ENCODE measurements at places on chromosomes 2 and 18.
A peak's percentile ranks its signal among the peaks of the same experiment; 100 is the strongest.

- DNase-seq: no peak
Observed at GRCh38 chr2:49973436-49973835, 819.1 kb upstream of the FSHR start.

DNA sequence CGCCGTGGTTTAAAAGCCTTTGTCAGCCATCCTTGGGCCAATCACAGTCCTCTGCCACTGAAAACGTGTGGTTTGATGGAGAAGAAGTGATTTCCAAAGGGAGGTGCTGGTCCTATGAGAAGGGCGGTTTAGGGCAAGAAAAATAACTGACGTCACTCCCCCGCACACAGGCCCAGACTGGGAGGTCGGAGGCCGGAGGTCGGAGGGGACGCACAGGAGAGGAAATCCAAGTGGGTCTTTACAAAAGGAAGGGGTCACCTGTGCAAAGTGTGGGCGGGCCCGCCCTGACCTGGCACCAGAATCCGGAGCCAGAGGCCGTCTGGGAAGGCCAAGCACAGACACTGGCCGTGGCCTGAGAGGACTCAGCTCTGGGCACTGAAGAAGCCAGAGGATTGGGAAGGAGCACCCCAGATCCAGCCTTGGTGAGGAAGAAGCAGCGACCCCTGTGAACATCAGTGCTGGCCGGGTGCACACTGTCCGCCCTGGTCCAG, 18.0 kb upstream of the KCNG2 start:
- DNase-seq: no peak

- DNase-seq: peak; percentile 38
Observed at GRCh38 chr2:230160112-230160660, 59.6 kb downstream of the SP110 start.

GRCh38 chr18:2910261-2910660, 63.5 kb downstream of the EMILIN2 start:
- no peak for DNase-seq

DNA sequence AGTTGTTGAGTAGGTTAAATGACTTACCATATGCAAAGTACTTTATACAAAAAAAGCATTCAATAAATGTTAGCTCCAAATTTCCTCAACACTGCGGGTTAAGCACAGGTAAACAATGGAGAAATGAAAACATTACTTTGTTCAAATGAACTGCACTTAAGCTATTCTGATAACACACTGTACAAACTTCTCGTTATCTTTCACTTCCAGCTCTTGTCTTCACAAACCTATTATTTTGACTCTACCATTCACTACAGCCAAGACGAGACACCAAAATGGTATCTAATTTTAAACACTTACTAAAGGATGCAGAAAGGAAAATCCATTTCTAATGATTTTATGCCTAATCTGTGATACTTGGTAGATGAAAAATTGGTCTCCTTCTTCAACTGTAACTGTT, 43.8 kb downstream of the SLC40A1 start:
- DNase-seq: no peak

DNA sequence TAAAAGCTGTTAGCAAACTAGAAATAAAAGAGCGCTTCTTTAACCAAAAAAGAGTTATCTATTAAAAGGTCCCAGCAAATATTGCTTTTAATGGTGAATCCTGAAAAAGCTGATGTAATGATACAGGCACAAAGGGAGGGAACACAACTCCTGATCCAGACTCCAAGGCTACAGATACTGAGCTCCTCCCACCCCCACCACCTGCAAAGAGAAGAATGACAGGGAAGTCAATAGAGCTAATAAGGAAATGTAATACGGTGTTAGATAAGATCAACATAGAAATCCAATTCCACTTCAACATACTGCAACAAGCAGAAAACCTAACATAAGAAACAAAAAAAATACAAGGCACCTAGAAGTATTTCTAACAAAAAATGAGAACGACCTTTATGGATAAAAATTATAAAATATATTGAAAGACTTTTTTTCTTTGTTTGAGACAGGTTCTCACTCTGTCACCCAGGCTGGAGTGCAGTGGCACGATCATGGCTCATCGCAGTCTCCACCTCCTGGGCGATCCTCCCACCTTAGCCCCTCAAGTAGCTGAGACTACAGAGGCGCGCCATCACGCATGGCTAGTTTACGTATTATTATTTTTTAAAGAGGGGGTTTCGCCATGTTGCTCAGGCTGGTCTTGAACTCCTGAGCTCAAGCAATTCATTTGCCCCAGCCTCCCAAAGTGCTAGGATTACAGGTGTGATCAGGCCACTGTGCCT, 192.2 kb downstream of the HDAC4 start:
- DNase-seq: no peak

GRCh38 chr2:217049956-217050355, 190.1 kb upstream of the TNP1 start:
- DNase-seq: no peak

GRCh38 chr2:85804583-85804982, 50.8 kb downstream of the ATOH8 start:
- DNase-seq: no peak

- DNase-seq: no peak
Observed at GRCh38 chr2:68690851-68691250, 43.8 kb upstream of the ARHGAP25 start.

DNA sequence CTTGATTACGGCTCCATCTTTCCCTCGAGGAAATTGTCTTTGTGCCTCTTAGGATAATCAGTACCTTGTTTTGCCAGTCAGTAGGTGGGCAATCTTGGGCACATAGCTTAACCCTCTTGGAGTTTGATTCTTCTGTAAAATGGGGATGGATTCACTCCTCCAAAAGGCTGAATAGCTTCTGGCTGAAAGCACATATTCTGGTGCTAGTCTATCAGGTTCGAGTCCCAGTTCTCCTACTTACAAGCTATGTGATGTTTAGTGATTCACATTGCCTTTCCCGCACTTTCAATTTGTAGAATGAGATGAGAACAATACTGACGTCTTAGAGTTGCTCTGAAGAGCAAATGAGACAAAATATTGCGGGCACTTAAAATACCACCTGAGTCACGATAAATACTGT, 43.9 kb downstream of the ATIC start:
- no peak for DNase-seq

DNA sequence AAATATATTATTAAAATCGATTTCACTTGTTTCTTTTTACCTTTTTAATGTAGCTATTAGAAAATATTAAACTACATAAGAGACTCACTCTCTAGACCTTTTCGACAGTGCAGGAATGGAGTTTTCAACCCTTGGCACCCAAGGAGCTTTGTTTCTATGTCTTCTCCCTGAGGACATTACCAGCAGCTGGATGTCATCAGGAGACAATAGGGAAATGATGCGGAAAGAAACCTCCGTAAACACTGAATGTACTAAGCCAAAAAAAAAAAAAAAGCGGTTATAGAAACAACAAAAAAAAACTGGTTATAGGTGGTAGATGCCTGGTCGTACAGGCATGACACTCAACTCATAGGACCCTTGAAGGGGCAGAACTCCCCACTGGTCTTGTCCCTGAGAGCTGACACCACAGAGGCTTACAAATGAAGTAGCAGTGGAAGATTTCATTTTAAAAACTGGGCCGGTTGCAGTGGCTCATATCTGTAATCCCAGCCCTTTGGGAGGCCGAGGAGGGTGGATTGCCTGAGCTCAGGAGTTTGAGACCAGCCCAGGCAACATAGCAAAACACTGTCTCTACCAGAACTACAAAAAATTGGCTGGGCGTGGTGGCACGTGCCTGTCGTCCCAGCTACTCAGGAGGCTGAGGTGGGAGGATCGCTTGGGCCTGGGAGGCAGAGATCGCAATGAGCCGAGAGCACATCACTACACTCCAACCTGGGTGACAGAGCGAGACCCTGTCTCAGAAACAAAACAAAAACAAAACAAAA, 23.8 kb downstream of the THAP4 start:
- DNase-seq: no peak

DNA sequence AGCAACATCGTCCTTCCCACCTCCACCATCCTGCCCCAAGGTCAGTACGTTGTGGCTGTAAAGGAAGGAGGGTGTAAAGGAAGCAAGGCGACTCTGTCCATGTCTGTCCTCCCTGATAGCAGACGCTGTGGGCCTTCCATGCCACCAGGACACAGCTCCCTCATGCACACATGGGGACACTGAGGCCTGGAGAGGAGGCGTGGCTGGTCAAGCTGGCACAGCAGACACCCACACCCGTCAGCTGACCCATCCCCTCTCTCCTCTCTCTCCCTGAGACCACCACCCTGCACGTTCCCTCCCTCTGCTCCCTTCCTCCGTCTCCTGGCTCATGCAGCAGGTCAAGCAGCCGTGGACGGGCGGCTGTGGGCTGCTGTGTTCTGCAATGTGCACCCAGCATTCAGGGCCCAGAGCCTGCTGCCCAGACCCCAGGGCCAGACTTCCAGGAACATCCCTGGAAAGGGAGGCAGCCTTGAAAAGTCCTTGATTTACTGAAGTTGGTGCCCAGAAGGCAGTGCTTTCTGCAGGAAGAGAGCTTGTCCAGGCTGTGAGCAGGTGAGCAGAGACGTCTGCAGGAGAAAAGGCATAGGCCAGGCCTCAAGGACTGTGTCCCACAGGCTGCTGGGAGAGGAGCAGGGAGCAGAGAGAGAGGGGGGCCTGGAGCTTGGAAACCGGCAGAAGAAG, 133.6 kb downstream of the DDX1 start:
- DNase-seq: no peak

GRCh38 chr2:43174368-43174916, 52.0 kb downstream of the ZFP36L2 start:
- no peak for DNase-seq

DNA sequence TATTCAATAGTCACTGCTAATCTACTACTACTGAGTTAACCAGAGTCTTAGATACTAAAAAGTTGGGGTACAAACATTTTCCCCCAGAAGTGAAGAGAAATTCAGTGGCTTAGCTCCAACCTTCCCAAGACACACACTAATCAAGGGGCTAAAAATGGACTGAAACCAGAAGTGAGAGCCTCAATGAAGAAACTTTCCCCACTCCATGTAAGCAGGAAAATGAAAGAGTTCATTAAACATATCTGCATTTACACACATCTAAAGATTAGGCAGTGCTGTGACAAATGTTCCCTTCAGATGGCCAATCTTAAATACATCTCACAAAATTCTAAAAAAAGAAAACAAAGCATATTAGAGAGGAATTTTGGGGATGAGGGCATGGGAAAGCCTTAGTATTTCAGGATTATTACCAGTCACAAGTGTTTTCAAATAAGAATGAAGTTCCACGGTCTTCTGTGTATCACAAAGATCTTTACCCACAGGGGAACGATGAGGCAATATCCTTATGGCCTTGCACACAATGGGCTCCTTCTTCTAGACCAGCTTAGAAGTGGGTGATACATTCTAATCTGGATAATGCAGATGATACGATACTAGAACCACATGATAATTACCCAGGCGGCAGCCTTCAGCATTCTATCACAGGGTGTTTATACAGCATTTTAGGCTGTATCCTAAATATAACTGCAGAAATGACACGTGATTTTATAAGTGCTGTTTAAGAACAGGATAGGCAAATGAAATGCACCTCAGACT, 17.1 kb downstream of the ANKRD44 start:
- no peak for DNase-seq

DNA sequence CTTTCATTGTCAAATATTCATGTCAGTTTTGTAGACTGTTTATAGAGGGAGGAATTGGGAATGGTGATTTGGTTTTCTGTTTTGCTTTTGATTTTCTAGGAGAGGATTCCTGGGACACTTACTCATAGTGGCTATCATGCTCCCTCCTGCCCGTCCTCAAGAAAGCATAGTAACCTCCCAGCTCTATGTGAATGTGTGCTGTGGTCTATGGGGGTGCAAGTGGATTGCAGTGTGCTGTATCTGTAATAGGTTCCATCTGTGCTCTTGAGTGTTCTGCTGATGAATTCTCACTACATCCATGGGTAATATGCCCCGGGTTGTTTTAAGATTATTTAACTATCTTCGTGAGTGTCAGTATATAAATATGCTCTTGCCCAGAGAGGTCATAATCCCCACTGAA, 811.3 kb downstream of the CNTNAP5 start:
- no peak for DNase-seq

- no peak for DNase-seq
Observed at GRCh38 chr2:82507657-82508056, 1951.4 kb downstream of the SUCLG1 start.

- no peak for DNase-seq
Observed at GRCh38 chr2:23566241-23567142, 181.5 kb downstream of the KLHL29 start.

- no peak for DNase-seq
Observed at GRCh38 chr2:53033411-53033810, 734.2 kb upstream of the CHAC2 start.

DNA sequence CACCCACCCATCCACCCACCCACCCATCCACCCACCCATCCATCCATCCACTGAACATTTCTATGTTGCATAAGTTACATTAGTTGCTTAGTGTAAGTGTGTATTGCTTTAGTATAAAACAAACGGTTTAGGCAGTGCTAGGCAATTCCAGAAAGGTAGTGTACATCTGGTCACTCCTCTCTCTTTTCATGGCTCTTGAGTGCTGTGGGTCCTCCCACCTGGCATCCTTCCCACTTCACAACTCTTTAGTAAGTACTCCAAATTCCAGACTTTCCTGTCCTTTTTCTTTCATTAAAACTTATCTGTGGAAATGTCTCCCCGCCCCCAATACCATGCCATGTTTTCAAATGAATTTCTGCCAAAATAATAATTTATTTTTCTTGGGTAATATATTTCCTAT, 122.5 kb downstream of the PLEKHM3 start:
- DNase-seq: no peak

DNA sequence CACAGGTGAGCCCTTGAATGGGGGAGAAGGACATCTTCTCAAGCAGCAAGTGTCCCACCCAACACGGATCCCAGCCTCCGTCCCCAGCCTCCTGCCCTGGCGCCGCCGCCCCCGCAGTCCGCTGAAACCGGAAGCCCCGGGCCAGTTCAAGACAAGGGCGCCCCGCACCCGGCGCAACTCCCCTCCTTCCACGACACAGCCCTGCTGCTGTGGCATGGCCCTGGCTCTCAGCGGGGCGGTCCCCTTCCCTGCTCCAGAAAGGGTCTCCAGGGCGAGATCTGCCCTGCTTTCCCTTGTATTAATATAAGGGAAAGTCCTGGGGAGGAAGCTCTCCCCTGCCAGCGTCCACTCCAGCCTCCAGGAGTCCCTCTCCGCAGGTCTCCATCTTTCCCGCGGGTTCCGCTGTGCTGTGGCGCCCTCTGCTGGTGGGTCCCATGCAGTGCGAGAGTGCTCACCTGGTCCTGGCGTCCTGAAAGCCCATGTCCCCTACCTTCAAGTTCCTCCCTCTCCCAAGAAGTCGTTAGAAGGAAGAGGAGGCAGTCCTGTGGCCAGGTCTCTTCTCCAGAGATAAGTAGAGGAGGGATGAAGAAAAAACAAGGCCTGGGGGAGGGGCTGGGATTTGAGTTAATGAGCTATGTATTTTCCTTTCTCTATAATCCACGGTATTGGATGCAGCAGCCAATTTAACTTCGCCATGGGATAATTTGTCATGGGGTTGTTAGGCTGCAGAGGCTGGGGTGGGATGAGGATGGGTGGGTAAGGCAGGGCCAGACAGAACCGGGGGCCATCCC, 176.0 kb downstream of the SMAD2 start:
- no peak for DNase-seq
